Renal cortex interstitium (tissue), 15 donors: ENCODE measurements at places on chromosomes 13 and 19. TPM values are rescaled to one million over a fixed set of nuclear protein-coding genes. Genes with fewer than 3 reads are reported as not detected.

DNA sequence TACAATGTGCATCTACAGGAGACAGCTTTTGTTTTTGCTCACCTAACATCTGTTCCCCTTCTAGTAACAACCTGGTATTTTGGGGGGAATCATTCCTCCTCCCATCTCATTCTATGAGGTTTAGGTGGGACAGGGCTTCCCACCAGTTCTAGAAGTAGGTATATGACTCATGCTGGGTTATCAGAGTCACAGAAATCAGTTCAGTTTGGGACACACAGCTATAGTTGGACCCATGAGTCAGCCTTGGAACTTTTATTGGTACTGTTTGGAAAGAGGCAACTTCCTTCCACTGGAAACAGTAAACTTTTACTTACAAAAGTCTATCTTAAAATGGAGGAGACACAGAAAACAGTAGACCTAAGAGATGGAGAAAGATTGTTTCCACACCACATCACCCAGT, 185.5 kb downstream of the DNAJC3 start:
- no peak for DNase-seq

FCAR gene
- 0.14 TPM for polyA plus RNA-seq

NALCN gene
- polyA plus RNA-seq, result 1.2 TPM

DNA sequence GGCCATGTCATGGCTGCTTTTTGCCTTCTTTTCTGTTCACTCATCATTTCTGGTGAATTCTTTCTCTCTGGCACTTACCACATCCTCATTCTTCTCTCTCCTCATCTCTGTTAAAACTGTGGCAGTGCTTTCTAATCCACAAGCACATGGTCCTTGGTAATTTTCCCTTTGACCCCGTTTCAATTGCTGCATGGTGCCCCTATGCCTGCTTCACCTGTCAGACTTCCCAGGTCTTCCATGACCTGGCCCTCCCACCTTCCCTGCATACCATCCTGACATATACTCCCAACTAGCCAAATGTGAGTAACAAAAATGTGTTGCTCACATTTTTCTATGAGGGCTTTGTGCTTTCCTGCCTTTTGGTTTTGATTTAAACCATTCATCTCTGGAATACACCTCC, 286.5 kb downstream of the MTUS2 start:
- no peak for DNase-seq

CILP2 gene
- polyA plus RNA-seq, result 0.12 TPM

DNA sequence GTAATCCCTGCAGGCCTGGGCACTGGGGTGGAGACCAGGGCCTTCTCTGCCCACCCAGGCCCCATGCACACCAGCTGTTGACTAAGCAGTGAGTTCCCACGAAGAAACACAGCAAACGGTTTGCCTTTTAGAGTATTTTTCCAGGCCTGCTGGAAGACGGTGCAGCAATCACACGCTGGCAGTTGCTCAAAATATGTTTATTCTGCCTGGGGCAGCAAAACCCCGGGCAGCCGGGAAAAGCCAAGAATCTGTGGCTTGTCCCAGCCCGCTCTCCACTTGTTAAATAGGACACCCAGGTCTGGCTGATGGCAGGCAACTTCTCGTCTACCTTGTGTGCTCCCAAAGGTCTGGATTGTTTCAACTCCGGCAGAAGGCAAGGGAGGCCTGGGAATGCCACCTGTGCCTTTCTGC, 40.8 kb downstream of the GGACT start:
- DNase-seq, result no peak

- DNase-seq, result no peak
Observed at GRCh38 chr13:31725841-31726240, 13.5 kb upstream of the RXFP2 start.

MBD3L2 gene
- polyA plus RNA-seq, result not detected

DNA sequence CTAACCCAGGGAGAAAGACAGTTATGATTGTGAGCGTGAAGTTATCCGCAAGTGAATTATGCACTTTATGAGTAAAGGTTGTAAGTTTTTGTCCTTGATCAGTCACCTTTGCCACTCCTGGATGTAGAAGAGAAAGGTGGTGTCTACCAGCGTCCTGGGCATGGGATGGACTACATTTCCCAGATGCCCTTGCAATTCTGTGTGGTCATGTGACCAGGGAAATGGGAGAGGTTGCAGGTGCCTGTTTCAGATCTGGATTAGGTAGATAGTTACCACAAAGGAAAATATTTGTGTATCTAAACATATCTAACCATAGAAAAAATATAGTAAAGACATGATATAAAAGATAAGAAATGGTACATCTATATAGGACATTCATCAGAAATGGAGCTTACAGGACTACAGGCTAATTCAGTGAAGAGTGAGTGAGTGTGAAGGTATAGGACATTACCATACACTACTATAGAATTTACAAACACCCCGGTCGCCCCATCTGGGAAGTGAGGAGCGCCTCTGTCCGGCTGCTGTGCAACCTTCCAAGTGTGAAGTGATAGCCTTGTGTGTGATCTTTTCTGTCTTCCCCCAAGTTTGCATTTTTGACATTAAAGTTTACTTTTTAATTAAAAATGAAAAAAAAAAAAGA, 51.6 kb upstream of the CACNA1A start:
- DNase-seq, result no peak

GRCh38 chr13:26872525-26873385, 112.2 kb upstream of the GPR12 start:
- DNase-seq, result no peak

ZGLP1 gene
- polyA plus RNA-seq, result 6.3 TPM

DNA sequence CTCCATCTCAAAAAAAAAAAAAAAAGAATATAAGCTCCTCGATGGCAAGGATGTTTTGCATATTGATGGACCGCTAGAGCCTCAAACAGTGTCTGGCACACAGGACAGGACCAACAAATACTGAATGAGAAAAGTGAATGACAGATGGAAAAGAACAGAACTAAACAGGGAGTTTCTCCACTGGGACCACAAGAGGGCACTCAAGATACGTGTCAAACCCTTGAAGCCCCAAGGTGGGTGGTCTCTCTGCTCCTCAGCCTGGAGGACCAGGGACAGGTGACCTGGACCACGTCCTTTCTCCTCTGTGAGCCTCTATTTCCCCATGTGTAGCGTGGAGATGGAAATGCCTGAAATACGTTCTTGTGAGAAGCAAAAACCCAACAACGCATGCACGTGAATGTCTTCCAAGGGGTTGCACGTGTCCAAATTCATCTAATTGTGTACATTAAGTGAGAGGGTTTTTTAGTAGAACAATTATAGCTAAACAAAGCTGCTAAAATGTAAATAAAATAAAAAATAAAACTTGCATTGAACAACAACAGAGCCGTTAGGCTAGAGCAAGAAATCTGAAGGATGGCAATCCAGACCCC, 5.7 kb upstream of the CDC42EP5 start:
- no peak for DNase-seq

HRC gene
- polyA plus RNA-seq, result 36.2 TPM

C1QTNF9B gene
- polyA plus RNA-seq, result 0.87 TPM

VN1R2 gene
- not detected for polyA plus RNA-seq

GPR180 gene
- polyA plus RNA-seq, result 8.1 TPM

- no peak for DNase-seq
Observed at GRCh38 chr19:45785781-45786532, 3.7 kb upstream of the DMPK start.

DNA sequence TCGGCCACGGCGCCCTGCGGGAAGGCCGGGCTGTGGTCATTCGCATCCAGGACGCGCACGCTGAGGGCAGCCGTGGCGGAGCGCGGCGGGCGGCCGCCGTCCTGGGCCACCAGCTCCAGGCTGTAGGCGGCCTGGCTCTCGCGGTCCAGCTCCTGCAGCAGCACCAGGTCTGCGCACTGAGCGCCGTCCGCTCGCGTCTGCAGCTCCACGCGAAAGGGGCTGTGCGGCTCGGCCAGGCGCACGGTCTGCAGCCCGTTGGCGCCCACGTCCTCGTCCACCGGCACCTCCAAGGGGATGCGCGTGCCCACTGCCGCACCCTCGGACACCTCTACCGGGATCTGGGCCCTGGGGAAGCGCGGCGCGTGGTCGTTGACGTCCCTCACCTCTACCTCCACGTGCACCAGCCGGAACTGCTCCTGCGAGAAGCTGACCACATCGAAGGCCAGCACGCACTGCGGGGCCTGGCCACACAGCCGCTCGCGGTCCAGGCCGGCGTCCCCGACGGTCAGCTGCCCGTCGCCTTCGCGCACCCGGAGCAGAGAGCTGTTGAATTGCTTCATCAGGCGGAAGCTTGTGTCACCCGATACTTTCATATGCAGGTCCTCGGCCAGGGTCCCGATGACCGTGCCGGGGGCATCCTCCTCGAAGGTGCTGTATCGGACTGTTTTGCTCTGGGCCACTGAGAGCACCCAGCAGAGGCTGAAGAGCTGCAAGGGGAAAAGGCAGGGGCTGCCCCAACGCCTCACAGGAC, 583 bp downstream of the PCDH8 start:
- no peak for DNase-seq

UBE2L5 gene
- polyA plus RNA-seq, result 0.85 TPM

DNA sequence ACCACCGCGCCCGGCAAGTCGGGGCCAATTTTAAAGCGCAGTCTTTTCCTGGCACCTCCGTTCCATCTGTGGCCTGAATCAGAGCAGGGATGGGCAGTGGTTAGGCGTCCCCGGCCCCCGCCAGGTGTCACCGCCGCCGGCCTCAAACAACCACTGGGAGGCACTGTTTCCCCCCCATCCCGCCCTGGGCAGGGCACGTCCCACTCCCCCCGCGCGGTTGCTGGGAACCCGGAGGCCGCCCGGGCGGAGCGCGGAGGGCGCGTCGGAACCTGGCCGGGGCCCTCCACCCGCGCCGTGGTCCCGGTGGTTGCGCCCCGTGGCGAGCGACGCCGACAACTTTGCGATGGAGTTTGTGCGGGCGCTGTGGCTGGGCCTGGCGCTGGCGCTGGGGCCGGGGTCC, at the start of gene GRIN3B:
TSS of gene GRIN3B (plus strand) at position 325 of the 400 bp plus-strand sequence. CDS start at position 344, 19 bp downstream.
- no peak for DNase-seq
